EL (cell line): ENCODE measurements at places on chromosomes 3 and 15.

DNA sequence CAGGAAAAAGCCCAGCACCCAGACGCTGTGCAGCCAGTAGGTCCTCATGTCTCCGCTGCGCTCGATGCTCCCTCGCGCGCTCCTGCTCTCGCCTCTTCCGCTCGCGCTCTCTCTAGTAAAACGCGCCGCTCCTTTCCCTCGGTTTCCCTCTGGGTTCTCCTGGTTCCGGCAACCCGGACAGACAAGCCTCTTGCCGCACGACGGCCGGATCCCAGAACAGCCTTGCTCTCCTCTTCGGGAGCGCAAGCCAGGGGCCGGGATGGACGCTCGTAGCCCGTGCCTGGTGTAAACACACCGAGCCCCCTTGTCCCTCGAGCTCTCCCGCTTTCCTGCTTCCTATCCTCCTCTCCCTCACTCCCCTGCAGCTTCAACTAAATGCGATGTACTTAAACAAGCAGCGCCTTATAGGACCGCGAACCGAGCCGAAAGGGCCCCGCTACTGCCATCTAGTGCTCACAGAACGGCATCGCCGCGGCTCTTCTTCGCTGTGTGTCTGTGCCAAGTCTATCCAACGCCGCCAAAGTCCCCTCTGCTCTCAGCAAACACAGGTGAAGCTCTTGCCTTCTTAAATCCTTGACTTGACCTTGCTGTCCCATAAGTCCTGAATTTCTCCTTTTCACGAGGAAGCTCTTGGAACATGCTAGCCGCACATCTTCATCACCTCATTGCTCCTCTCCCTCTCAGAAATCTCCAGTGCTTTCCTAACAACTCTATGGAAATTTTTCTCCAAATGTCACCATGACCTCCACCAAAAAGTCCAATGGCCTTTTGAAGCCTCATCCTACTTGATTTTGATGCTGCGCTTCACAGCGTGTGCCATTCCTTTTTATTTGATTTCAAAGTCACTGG is 1037.2 kb downstream of the IGSF11 start:
- DNase-seq, result peak; percentile 77

DNA sequence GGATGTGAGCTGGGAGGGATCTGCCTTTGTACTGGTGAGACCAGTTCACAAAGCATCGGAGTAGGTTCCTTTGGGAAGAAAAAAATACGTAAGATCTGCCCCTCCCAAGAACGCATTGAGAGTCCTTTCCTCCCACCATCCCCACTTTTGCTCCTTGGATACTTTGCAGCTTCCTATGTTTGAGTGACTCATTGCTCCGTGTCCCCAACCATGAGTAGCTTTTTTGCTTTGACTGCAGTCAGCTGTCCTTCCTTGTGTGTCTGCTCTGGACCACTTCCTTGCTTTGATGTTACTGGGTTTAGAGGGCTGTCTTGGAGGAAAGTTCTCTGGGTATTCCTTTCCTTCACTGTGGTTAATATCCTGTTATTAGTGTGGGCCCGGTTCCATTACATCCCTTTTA is 43.2 kb upstream of the PTPN23 start:
- no peak for DNase-seq

DNA sequence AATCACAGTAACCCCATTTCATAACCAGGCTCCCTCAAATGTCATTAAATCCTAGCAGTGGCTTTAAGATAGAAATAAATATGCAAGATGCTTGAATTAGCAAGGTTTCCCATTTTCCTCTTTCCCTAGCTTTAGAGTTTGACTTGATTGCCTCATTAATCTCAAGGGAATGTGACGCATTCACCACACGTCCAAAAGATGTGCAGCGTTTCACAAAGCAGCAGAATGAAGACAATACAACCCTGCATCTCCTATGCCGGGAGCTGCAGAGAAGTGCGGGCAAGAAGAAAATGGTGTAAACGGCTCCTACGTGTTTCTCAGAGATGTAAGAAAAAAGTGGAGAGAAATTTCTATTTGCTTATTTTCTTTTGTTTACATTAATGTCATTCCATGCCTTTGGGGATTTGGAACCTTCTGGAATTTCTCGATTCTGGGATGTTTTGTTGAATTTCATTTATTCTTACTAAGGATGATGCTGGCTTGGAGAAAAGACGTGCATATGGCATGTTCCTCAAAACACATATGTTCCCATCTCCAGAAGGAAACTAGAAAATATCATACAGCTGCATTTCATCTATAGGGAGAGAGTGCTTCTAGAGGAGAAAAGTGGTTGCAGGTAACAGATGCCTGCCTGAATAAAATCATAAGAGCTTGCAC is 27.8 kb upstream of the FRMD4B start:
- DNase-seq, result no peak

DNA sequence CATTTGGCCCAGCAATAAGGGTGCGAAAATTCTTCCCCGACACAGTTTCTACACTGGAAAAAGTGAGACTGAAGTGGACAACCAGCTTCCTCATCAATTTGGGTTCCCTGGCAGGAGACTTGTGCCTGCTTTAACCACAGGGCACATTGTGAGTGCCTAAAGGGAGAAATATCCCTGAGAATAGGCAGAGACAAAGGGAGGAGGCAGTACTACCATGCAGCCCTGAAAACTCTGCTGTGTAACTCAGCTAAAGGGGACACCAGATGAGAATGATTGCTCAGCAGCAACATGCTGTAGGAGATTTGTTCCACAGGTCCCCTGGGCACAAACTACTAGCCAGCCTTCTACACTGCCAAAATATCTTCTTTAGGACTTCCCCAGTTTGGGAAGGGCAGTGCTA is 15.6 kb upstream of the KPNA4 start:
- no peak for DNase-seq

GRCh38 chr15:93454788-93455187 is 365.8 kb upstream of the RGMA start:
- DNase-seq, result no peak

GRCh38 chr3:71502066-71502625 is 81.4 kb downstream of the FOXP1 start:
- DNase-seq, result no peak

DNA sequence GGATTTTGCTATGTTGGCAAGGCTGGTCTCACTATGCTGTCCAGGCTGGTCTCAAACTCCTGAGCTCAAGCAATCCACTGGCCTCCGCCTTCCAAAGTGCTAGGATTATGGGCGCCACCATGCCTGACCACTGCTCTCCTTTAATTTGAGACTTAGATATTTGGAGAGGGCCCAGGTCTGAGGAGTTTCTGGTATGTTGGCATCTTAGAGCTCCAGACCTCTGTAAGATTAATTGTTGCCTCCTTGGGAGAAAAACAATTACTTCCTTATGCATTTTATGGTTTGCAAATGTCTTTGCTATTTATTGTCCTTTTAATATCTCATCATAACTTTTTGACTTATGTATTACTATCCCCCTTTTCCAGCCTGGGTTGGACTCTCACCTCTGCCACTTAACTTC is 2.9 kb downstream of the ZNF774 start:
- no peak for DNase-seq
